ENCODE measurements at places on chromosomes 2 and 18.

DNA sequence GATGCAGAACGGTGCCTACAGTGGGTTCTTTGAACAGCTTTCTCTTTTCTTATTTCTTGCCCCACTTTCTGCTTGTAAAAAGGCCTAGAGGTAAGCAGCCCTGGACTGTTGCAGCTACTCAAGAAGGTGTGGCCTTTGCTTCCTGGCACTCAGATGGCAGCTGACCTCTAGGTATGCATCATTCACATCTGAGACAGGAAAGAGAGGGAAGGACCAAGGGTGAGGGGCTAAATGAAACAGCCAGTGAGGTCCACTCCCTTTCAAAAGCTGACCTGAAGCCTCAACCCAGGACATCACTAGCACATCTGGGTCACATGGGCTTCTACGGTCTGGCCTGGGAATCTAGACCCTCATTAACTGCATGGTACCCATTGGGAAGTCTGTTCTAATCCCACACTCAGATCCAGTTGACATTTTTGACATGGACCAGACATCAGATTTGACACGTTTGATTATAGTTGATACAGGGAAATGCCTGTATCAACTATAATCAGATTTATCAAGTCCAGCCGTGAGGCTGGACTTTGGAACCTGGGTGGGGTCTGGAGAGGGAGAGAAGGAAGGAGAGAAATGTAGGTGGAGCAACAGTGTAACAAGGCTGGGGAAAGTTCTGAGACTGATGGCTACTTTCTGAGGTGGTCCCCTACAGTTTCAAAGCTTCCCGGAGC lies 60.2 kb downstream of the E2F6 start:
- DNase-seq: no peak

- no peak for DNase-seq
Observed at GRCh38 chr2:102253140-102253752, 58.1 kb upstream of the IL1RL1 start.

DNA sequence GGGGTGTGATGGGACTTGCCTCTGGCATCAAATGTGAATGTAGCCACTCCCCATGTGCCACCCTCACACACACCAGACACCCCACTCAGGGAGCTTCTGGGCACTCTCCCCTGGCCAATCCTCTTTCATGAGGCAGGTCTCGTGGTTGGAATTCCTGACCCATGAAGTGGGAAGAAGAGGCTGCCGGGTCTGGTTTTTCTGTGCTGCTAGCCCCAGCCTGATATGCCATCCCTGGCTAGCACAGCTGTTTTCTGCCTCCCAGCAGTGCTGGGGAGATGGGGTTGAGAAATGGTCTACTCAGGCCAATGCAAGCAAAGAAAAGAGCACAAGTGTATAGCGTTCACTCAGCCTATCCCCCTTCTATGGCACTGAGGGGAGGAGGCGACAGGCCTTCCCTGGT lies 1.2 kb upstream of the C2orf72 start:
- no peak for DNase-seq

DNA sequence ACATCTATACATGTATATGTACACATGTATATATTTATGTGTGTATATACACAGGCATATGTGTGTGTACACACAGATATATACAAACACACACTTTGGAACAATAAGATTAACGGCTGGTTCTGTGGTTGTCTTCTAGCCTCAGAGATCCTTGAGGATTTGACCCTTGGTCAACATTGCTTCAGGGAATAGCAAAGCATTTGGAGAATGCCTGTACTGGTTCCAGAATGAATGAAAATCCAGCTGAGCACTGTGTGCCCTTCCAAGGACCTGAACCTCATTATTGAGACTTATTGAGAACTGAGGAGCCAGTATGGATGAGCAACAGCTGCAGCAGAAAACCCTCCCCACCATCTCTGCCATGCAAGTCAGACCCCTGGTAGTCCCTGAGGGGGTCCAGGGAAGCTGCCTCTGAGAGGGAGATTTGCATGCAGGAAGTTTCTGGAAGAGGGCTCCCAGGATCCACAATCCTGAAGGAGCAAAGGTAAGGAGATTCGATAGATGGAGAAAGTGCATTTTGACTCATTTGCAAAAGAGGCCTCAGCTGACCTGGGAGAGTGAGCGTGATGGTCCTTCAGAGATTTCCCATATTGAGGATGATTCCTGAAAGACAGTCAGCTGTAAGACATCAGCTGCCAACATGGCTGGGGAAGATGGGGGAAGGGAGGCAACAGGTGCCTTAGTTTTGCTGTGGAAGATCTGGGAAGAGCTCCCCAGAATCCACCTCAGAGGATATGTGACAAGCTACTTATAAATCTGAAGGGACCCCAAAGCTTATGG lies 166.6 kb upstream of the NCKAP5 start:
- no peak for DNase-seq

Data from left forelimb (tissue), 1 donor.